Activated CD4-positive, alpha-beta T cell treated with anti-CD3 and anti-CD28 coated beads for 24 hours (primary cell): ENCODE measurements at places on chromosomes 2 and 18.

DNA sequence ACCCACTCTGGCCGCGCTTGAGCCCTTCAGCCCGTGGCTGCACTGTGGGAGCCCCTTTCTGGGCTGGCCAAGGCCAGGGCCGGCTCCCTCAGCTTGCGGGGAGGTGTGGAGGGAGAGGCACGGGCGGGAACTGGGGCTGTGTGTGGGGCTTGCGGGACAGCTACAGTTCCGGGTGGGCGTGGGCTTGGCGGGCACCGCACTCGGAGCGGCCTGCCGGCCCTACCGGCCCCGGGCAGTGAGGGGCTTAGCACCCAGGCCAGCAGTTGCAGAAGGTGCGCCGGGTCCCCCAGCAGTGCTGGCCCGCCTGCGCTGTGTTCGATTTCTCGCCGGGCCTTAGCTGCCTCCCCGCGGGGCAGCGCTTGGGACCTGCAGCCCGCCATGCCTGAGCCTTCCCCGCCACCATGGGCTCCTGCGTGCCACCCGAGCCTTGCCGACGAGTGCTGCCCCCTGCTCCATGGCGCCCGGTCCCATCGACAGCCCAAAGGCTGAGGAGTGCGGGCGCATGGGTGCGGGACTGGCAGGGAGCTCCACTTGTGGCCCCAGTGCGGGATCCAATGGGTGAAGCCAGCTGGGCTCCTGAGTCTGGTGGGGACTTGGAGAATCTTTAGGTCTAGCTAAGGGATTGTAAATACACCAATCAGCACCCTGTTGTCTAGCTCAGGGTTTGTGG lies 173.7 kb upstream of the FIGN start:
- DNase-seq, result no peak

DNA sequence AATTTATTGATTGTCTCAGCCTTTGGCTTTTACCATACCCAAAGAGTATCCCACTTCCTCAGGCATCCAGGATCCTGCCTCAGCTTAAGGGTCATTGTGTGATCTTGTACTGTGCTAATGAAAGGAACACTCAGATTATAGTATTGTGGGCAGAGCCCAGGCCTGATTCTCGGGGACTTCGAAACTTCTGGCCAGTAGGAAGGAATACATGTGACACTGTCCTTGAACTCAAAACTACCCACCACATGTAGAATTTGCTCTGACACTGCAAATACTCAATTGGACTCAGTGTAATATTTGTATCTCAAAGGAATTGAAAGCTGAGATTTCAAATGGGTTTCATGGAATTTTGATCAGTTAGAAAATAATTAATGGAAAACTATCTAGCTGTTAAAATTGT lies 15.9 kb downstream of the DIS3L2 start:
- no peak for DNase-seq

DNA sequence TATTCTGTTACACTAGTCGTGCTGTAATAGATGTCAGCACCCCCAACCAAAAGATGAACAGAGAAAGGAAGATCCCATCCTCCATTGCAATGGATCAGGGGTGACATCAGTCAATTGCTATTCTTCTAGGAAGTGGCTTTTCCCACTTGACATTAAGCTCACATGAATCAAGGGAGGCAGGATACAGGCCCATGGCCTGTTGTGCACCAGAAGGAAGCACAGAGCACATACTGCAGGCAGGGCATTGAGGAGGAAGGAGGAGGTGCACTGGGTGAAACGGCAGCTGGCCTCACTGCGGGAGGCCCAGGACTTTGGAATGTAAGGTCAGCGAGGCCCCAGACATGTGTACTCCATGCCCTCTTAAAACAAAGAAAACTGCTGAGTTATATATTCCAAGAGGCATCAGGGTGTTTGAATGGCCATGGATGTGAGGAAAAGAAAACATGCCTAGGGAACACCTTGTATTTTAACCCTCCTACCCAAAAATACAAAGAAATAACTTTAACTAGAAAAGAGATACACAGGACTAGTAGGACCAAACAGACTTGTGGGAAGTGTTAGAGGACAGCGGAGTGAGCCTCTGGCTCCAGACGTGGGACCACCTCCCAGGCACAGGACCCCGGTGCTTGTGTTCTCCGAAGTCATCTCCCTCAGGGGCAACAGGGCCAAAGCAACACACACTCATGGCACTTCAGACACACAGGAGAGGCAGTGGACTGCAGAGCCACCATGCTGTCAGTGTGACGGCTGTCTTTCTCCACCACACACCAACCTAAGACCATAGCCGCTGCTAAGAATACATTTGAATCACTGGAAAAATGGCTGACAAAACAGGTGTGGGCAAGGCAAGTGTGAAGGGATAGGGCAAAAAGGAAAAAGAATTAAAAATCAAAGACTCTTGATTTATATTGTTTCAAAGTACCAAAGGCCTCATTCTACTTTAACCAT lies 51.4 kb upstream of the RIOK3 start:
- DNase-seq, result no peak

DNA sequence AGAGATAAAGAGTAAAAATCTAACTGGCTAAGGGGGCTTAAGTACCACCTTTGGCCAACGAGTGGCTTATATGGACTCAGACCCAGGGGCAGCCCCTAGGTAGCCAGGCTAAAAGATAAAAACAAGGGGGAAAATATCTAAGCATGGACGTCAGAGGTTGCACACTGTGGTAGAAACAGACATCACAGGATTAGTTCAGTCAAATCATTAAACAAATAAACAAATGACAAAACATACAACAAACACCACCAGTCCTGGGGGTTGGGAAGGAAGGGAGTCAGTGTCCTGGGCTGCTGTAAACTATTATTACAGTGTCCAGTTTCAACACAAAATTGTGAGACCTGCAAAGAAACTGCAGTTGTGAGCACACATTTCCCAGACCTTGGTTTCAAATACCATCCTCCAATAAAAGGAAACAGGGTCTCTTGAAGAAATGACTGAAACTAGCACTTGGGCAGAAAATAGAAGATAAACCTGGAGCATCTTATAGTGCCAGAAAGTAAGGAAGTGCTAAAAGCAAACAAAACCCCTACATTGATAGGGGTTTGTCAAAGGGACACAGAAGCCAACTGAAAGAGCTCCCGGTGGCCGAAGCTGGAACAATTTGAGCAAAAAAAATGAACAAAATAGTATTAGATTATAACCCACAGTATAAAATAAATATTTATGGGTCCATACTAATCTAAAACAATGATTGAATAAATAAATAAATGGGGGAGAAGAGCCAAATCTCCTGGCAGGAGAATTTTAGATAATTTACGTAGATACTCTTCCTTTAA lies 154.8 kb upstream of the KLF7 start:
- no peak for DNase-seq

DNA sequence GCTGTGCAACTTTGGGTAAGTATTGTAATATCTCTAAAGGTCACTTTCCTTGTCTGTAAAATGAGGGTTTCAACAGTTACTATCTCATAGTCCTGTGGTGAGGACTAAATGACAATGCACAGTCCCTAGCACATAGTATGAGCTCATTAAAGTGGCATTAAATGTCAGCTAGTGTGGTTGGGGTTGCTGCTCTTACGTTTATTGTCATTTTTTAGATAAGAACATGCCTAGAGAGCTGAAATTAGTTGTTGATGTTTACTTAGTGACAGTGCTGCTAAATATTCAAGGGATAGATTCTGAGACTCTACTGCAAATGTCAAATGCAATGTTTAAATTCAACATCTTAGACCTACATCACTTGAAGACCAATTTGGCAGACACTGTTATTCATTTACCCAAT lies 356.1 kb upstream of the ETAA1 start:
- DNase-seq, result no peak

DNA sequence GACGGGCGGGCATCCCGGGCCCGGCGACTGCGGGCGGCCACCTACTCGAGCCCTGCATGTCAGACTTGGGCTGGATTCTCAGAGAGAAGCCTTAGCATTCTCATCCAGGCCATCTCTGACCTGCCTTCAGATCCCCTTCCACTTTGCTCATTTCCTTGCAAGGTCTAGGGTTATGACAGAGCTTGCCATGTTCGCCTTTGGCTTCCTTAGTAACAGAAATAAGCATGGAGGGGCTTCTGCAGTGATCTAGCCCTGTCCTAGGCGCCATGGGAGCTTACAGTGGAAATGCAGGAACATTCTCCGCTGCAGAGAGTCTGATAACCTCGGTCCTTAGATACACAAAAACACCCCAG lies 632 bp upstream of the ACVR1 start:
- no peak for DNase-seq

DNA sequence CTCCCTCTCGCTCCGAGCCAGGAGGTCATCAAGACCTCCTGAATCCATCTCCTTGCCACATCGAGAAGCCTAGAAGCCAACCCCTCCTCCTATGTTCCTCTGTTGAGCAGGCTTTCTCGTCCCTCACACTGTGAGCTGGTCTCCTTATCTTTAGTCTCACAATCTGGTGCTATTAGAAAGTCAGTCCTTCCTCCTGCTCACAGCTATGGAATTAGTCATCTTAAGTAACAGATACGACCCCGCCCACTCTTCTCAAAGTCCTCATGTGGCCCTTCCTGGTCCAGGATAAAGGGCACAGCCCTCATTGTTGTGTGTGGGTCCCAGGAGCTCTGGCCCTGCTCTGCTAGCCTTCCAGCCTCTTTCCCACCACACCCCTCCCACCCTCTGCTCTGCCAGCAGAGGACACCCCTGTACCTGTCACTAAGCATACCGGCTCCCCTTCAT lies 41.4 kb upstream of the TRIB2 start:
- no peak for DNase-seq

DNA sequence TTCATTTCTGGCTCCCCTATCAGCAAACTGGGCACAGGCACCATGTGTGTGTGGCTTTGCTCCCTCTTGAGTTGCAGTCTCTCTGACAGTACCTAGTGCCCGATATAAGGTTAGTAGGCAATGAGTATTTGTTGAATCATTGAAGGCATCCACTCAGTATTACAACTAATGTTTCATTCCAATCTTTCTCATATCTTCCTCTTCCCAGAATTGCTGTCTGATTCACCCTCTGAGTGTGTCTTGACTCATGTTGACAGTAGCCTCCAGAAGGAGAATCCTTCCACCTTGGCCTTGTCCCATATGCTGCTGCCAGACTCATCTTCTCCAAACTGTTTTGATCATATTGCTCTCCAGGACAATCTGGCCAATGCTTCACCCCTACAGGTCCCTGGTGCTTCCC lies 202.5 kb downstream of the LRRTM1 start:
- DNase-seq, result no peak

GRCh38 chr2:209933499-209934483 lies 68.6 kb upstream of the RPE start:
- DNase-seq, result no peak

DNA sequence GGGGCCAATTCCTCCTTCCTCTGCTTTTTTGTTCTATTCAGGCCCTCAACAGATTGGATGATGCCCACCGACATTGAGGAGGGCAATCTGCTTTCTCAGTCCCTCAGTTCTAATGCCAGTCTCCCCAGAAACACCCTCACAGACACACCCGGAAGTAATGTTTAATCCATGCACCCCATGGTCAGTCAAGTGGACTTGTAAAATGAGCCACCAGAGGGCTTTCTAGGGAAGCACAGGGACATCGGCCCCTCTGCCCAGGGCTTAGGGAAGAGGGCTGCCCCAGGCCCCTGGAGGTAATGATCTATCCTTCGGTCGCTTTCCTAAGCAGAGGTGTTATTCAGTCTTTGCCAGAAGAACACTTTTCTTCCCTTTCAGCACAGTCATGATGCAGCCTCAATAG lies 107.4 kb downstream of the PDCL3 start:
- no peak for DNase-seq

DNA sequence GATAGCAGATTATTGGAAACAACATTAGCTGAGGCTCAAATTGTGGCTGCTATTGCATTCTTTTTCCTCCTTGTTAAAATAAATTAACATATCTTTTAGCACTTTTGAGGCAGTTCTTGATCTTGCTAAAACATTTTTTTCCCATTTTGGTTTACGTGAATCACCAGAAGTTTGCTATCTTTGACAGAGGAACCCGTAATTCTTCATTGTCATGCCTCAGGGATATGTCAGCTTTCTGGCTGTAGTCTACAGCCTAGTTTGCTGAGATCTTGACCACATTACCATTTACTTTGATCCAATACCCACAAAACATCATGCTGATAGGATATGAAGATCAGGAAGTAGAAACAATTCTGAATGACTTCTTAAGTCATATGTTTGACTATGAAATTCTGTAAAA lies 25.1 kb upstream of the FANCL start:
- no peak for DNase-seq

GRCh38 chr2:150548527-150548926 lies 61.1 kb upstream of the RND3 start:
- no peak for DNase-seq

- DNase-seq, result no peak
Observed at GRCh38 chr2:9149726-9150567, 56.7 kb upstream of the ASAP2 start.

DNA sequence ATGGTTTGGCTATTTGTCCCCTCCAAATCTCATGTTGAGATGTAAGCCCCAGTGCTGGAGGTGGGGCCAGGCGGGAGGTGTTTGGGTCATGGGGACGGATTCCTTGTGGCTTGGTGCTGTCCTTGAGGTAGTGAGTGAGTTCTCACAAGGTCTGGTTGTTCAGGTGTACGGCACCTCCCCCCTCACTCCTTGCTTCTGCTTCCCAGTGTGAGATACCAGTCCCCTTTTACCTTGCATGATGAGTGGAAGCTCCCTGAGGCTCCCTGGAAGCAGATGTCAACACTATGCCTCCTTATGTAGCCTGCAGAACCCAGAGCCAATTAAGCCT lies 232.6 kb downstream of the LDLRAD4 start:
- DNase-seq, result no peak

DNA sequence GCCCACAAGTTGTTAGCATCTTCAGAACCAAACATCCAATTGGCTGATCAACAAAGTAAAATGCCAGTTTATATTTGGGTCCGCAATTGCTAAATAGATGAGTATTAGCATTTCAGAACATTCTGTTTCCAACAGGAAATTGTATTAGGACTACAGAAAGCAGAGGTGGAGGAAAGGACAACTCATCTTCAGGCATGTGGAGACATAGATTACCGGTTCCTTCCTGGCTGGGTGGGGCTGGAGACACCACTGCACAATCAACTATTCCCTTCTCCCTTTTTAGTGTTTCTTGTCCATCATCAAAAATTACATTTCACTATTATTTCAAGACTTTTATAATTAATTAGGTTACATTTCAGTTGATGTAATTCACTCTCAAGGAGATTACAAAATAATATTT lies 83.8 kb downstream of the ADAM23 start:
- no peak for DNase-seq

DNA sequence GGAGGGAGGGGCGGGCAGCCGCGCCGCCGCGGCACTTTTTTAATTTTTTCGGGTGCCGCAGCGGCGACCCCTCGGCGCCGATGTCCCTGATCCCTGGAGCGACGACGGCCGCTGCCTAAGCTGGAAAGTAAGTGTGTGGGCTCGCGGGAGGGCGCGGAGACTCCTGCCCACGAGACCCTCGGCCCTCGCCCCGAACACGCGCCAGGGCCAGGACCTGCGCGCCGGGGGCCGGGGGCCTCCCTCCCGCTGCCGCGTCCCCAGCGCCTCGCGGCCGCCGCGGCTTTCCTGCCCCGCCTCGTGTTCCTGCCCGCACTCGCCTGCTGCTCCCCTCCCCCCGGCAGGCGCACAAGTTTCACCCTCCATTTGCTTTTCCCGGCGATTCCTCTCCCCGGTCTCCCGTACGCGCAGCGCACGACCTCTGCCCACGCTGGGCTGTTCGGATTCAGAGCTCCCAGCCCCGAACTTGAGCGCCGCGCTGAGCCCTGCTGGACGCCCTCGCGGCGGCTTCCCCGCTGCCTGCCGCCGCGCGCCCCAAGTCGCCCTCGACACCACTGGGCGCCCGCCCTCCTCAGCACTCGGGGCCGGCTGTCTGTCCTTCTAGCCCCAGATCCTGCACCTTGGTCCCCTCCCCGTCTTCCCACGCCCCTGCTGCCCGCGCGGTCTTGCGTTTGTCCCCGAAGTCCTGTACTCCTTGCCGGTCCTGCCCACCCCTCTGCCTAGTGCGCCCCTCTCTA lies 507 bp downstream of the PKP4 start:
- DNase-seq, result peak; percentile 22
